ENCODE measurements at places on chromosomes 1 and 21.

GRCh38 chr1:93253516-93253915 lies 73.0 kb downstream of the CCDC18 start:
- DNase-seq: no peak

GRCh38 chr21:32768530-32768929 lies 3.0 kb downstream of the PAXBP1 start:
- DNase-seq: no peak

DNA sequence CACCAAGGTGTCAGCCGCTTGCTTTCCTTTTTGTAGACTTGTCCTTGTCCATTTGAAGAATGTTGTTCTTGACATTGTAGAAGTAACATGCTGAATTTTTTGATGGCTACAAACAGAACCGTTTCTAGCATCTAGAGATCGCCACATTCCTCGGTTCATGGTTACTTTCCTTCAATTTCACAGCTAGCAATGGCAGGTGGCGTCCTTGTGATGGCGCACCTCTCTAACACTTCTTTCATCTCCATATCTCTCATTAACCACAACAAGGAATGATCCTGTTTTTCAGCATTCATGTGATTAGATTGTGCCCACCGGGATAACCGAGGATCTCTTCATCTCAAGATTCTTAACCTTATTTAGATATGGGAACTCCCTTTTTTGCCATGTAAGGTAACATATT lies 2129.8 kb downstream of the NCAM2 start:
- DNase-seq: no peak

GRCh38 chr1:89657886-89658285 lies 25.0 kb downstream of the LRRC8C start:
- no peak for DNase-seq

- no peak for DNase-seq
Observed at GRCh38 chr1:42055061-42055460, 98.1 kb upstream of the GUCA2B start.

- peak; percentile 98 for DNase-seq
Observed at GRCh38 chr1:31701091-31701736, 2.6 kb downstream of the COL16A1 start.

- DNase-seq: no peak
Observed at GRCh38 chr1:218219460-218219859, 65.6 kb upstream of the RRP15 start.

DNA sequence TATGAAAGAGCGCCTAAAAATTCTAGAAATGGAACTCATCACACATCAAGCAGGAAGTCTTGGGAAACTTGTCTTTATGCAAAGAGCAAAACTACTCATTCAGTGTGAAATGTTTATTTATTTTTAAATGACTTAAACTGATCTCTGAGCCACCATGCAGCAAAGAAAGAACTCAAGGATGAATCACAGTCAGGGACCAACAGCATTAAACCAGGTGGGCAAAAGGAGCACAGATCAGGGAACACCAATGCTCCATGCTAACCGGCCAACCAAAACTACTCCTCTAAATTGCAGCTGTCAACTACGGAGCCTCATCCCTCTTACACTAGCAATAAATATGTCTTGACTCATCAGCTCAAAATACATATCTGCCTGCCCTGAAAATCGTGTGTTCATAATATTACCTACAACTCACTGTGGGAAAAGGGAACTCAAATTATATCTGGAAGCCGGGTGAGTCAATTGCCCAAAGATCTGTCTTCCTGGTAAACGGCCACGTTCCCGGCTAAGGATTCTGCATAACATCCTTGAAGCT lies 129.2 kb downstream of the PTPN14 start:
- DNase-seq: peak; percentile 89

- DNase-seq: no peak
Observed at GRCh38 chr1:230272557-230272956, 153.6 kb downstream of the PGBD5 start.

- DNase-seq: peak; percentile 15
Observed at GRCh38 chr1:51842261-51842660, 36.3 kb downstream of the NRDC start.

DNA sequence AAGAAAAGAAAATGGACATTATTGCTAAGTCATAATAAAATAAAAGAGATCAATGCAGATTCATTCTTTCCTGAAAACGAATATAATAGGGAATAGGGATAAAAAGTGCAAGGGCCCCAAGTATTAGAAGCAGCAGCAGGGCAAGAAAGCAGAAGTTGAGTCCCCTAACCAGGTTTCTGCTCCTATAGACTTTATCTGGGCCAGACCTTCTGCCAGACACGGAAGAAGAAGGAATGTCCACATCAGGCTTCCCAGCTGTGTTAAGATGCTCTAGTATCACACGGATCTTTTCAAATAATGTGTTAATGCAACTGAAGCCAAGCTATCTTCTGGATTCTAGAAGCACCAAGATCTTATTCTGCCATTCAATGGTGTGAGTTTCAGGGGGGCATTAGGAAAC lies 26.9 kb downstream of the CD244 start:
- no peak for DNase-seq

DNA sequence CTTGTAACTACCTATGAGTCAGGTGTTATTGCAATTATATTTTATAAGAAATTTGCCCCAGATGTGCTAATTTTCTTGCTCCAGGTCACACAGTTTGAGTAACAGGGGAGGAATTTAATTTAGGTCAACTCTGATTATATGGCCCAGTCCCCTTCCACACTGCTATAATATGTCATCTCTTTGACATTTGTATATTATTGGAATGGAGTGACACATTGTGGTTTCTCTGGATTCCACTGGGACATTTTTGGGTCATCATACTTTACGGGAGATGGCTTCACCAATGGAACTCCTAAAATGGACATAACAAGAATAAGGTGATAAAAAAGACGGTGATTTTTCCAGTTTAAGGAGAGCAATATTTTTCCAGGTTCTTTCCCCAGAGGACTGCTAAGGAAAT lies 191.2 kb downstream of the DISC1 start:
- peak; percentile 58 for DNase-seq

GRCh38 chr21:38476385-38476784 lies 21.9 kb downstream of the ERG start:
- DNase-seq: no peak

Data from EH (cell line).